ENCODE measurements at places on chromosomes 16 and 17.

DNA sequence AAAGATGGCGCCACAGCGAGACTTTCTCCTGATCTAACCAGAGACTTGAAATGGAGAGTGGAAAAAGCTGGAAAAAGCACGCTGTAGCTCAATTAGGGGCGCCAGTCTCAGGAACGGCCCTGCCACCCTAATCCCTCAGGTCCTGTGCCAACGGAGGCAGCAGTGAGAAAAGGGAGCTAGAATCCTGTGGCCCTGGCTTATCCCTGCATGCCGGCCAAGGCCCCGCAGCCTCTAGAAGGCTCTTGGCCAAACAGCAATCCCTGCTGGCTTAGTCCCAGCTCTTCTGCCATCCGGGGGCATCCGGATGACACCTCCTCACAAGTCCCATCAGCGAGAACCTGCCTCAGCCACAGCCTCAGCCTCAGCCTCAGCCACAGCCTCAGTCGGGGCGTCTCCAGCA lies 69.8 kb downstream of the MRM3 start:
- peaks cover 10% of the 10 kb centered on the region for H3K4me1 ChIP-seq
- H3K27me3 ChIP-seq, result no peaks in the 10 kb centered on the region
- no peak for DNase-seq
- no peak overlapping the region for H3K4me3 ChIP-seq
- no peaks in the 10 kb centered on the region for H3K36me3 ChIP-seq

DNA sequence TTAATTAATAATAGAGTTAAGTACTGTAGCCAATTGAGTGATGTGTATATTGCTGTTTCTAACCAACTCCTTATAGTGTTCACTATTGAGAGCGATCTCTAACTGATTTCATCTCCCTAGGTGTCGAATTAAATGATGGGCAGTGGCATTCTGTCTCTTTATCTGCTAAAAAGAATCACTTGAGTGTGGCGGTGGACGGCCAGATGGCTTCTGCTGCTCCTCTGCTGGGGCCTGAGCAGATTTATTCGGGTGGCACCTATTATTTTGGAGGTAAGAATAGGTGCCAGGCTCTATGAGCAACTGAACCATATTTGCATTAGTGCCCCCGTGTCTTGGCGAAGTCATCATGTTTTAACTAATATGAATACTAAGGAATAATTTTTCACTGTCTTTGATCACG lies 184.6 kb downstream of the CNTNAP4 start:
- no peaks in the 10 kb centered on the region for H3K36me3 ChIP-seq
- DNase-seq, result no peak
- H3K27ac ChIP-seq, result no peak overlapping the region
- no peaks in the 10 kb centered on the region for H3K4me1 ChIP-seq
- no peak overlapping the region for H3K4me3 ChIP-seq

GRCh38 chr17:39761861-39762496 lies 24.2 kb downstream of the GRB7 start:
- no peaks in the 10 kb centered on the region for H3K4me1 ChIP-seq
- H3K36me3 ChIP-seq, result no peaks in the 10 kb centered on the region
- H3K4me3 ChIP-seq, result no peak overlapping the region

- H3K36me3 ChIP-seq, result no peaks in the 10 kb centered on the region
- no peaks in the 10 kb centered on the region for H3K4me1 ChIP-seq
- no peaks in the 10 kb centered on the region for H3K27me3 ChIP-seq
- no peak for DNase-seq
- H3K4me3 ChIP-seq, result no peak overlapping the region
- H3K27ac ChIP-seq, result no peak overlapping the region
These were observed 26.7 kb downstream of the TBX4 start for GRCh38 chr17:61478790-61479492.

DNA sequence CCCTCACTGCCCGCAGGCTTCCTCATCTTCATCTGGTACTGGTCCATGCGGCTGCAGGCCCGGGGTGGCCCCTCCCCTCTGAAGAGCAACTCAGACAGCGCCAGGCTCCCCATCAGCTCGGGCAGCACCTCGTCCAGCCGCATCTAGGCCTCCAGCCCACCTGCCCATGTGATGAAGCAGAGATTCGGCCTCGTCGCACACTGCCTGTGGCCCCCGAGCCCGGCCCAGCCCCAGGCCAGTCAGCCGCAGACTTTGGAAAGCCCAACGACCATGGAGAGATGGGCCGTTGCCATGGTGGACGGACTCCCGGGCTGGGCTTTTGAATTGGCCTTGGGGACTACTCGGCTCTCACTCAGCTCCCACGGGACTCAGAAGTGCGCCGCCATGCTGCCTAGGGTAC lies 4.7 kb upstream of the ADGRG3 start:
- H3K4me3 ChIP-seq, result no peak overlapping the region
- no peak for DNase-seq
- H3K27ac ChIP-seq, result no peak overlapping the region
- H3K36me3 ChIP-seq, result no peaks in the 10 kb centered on the region

- no peaks in the 10 kb centered on the region for H3K36me3 ChIP-seq
- H3K27me3 ChIP-seq, result no peaks in the 10 kb centered on the region
- DNase-seq, result no peak
- no peak overlapping the region for H3K4me3 ChIP-seq
These were observed 139.6 kb upstream of the NOL11 start for GRCh38 chr17:67578142-67578457.
